ENCODE measurements at places on chromosomes 1 and 21.

GRCh38 chr1:230003409-230003808 is 63.6 kb upstream of the GALNT2 start:
- DNase-seq = no peak

DNA sequence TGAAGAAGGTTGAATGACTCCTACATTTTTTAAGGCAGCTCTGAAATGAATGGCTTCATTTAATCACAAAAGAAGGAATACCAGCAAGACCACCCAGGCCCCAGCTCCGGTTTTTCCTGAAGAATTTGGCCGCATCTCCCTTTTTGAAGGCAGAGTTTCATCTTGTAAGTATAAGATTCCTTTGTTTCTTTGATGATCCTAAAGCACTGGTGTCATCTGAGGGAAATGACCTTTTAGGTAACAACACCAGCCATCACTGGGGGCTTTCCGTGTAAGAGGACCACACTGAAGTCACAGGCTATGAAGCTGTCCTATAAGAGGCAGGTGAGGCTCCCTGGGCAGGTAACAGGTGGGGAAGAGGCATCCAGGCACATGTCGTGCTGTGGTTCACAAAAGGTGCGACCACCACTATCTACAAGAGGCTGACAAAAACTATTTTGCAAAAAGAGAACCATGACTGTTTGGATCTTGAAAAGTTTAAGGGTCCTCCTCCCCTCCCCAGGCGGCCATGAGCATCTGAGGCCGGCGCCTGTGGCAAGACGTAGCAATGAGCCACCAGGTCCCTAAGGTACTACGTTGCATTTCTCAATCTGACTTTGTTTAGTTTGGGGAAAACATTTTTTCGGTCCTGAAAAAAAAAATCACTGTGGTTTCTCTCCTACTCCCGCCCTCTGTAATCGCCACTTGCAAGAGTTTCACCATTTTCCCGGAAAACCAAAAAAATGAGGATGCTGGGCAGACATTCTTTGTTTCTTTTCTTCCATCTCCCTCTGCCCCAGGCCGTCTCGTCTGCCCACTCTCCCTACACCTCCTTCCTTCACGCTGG is 46.3 kb upstream of the IRF2BP2 start:
- DNase-seq = no peak

DNA sequence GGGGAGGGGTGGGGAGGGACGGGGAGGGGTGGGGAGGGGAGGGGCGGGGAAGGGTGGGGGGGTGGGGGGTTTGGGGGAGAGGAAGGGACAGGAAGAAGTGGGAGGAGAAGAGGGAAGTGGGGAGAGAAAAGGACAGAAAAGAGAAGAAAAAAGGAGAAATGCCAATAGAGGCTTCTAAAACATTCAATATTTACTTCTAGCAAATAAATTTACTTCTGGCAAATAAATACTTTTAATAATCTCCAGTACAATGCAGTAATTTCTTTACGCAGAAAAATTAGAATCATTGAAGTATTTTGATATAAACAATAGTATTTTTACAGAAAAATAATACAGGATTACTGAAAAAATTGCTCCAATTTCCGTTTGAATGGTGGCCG is 9.4 kb upstream of the GPR161 start:
- DNase-seq = no peak

DNA sequence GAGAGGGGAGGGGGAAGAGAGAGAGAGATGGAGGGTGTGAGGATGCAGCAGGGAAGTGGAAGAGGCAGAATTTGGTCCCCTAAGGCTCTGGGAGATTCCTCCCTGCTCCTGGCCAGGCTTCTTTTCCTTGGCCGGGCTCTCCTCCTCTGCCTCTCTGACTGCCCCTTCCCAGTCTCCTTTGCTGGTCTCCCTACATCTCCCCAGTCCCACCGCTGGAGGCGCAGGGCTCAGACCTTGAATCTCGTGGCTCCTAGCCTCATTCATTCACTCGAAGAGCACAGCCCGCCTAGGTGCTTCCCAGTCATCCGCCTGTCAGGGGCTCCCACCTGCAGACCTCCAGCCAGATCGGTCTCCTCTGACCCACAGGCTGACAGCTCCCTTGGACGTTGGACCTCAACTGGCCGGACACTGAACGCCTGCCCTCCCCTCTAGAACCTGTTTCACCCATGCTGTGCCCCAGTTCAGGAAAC is 76.5 kb downstream of the VWA5B1 start:
- DNase-seq = no peak

DNA sequence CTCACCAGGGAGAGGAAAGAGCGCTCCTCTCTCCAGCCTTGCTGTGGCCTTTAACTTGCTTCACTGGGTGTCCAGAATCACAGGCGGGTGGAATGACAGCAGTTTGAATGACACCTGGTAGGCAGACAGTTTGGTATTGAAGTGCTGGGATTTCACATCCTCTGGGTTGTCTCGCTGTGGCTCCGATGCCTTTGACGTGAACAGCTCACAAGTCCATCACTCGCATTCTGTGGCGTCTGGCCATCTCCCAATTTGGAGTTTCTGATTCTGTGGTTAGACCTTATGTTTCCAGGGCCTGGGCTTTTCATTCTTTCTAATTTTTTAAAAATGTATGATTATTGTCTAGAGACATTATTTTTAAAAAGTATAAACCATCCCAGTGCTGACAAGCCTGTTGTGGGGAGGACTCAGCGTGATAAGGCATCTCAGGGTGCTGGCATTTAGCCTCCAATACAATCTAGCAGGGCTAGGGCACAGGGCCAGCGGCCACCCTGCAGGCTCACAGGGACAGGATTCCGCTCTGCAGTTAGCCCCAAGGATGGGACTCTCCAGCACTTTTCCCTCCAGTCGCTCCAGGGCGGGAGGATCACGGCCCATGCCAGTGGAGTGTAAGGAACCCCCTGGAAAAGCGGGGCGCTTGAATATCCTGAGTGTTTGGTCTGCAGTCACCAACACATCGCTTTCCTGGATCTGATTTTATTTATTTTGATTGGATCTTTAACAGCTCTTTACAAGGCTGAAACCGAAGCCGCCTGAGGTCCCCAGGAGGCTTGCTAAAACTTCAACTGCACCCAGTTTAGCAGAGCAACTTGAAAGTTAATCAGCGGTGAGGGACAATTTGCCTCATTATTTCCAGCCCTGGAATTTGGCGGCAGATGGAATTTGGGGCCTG is 178.3 kb downstream of the TRABD2B start:
- DNase-seq = no peak

DNA sequence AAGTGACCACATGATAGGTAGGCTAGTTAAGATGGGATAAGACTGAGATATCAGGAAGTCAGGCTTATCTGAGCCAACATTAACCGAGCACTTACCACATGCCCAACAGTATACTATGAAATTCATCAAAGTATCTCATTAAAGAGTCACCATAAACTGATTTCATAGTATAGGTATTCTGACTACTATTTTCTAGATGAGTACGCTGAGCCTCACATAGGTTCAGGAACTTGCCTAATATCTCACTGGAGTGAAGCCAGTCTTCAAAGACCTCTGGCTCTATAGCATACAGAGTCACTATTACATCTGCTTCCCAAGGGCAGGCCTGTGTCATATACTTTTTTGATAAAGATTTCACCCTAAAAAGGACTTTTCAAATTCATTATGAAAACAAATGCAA is 115.6 kb upstream of the NGF start:
- no peak for DNase-seq
